CD4-positive, alpha-beta T cell treated with Interleukin-10 for 1 hour (primary cell): ENCODE measurements at places on chromosomes 11 and 22.

- no peak for DNase-seq
Observed at GRCh38 chr11:93861808-93862207, 11.4 kb upstream of the VSTM5 start.

- peak; percentile 70 for DNase-seq
Observed at GRCh38 chr11:111565114-111565720, 24.7 kb downstream of the LAYN start.

- no peak for DNase-seq
Observed at GRCh38 chr11:79160791-79161403, 279.9 kb downstream of the TENM4 start.

DNA sequence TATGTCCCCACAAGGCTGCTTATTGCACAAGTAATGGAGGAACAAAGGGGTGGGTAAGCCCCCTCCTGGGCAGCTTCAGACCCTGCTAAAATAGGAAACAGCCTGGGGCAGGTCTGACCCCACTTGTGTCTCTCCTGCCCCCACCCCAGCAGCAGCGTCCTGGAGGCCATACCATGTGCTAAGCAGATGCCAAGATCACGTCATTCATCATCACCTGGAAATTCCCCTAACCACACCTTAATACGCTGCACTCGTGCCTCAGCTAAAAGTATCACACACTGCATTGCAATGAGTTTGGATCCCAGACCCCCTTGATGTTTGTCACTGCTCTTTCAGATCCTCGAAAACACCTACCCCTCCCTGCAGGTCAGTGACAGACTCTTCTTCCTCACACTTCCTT lies 27.8 kb upstream of the GGTLC2 start:
- DNase-seq, result no peak

- no peak for DNase-seq
Observed at GRCh38 chr11:63769714-63770455, 1.3 kb upstream of the ZFTA start.

DNA sequence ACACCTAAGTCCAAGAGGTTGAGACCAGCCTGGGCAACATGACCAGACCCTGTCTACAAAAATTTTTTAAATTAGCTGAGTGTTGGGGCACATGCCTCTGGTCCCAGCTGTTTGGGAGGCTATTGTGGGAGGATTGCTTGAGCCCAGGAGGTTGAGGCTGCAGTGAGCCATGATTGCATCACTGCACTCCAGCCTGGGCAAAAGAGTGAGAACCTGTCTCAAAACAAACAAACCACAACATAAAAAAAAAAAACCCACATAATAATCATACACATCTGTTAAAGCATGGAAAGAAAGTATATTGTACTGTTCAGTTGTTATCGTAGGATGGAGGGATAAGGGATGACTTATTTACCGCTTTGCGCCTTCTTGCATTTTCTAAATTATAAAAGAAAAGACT lies 35.9 kb upstream of the GRK2 start:
- DNase-seq, result no peak

DNA sequence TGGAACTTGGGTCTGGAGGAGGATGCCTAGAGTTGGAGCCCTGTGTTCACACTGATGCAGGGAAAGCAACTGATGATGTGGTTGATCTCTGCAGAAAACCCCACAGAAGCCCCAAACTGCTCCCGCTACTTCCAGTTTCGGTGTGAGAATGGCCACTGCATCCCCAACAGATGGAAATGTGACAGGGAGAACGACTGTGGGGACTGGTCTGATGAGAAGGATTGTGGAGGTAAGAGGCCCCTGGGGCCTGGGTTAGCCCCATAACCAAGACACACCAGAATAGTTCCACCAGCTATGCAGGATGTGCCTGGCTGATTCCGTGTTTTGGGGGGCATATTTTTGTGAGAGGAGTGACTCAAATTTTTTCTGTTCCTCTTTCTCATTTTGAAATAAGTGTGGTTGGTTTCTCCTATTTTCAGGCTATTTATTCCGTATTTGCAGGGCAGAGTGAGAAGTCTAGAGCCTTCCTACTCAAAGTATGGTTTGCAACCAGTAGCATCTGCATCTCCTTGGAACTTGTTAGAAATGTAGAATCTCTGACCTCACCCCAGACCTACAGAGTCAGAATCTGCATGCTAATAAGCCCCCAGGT lies 137.3 kb upstream of the SORL1-AS1 start:
- no peak for DNase-seq

DNA sequence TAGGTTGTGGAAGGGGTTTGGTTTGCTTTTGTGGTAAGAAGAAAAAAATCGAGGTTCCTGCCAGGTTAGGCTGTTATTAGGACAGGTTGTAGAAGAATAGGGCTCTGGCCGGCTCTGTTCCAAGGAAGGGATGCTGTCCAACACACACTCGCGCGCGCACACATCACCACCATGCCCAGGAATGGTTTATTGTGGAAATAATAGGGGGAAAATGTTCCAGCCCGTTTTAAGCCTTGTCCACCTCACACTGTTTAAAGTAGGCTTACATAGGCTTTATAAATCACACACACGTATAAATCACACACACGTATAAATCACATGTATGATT lies 1.2 kb upstream of the ARHGAP20 start:
- no peak for DNase-seq
